Stimulated activated CD8-positive, alpha-beta memory T cell treated with anti-CD3 and anti-CD28 coated beads, Interleukin-4, amount 100 ng/mL, for 4 hours (primary cell): ENCODE measurements at places on chromosomes 11 and 22.

DNA sequence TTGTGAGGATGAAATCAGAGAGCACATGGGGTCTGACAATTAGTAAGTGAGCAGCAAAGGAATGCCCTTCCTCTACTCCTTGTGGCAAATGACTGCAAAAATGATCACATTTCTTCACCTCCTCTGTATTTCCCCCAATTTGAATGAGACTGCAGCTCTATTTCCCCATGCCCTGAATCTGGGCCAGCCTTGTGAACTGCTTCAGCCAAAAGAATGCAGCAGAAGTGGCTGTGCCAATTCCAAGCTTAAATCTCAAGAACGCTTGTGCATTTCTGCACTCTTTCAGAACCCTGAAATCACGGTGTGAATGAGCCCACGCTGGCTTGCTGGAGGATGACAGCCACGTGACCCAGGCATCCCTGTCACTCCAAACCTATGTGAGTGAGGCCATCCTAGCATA is 9.9 kb downstream of the SLC43A3 start:
- no peak for DNase-seq

DNA sequence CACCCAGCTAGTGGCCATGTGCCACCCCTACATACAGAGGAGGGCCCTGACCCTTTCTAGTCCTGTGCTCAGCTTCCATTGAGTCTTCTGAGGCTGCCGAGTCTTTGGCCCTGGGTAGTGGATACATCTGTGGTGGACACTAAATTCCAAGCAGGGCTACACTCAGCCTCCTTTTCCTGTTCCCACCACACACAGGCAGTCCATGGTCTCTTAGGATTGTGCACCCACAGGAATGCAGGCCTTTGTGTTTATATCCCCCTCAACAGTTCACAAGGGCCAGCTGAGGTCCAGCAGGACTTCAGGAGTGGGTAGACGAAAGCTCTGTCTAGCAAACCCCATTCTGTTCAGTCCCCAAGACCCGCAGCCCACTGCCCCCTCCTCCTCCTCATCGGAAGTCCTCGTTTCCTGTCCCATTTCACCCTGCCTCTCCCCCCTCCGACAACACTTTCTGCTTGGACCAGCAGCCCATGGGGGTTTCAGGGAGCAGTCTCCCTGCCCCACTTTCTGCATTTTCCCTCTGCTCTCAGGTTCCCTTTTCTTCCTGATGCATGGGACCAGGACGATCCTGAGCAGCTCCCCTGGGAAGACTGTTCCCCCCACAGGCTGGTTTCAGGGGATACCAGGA is 91.8 kb downstream of the SWAP70 start:
- no peak for DNase-seq

- no peak for DNase-seq
These were observed 320 bp upstream of the PHLDA2 start for GRCh38 chr11:2929531-2929949.

- no peak for DNase-seq
These were observed 105.5 kb upstream of the TENM4 start for GRCh38 chr11:79546351-79546750.

- DNase-seq: no peak
These were observed 82.0 kb downstream of the KIRREL3 start for GRCh38 chr11:126918556-126918955.

GRCh38 chr11:47061429-47062178 is 115.1 kb downstream of the ARFGAP2 start:
- no peak for DNase-seq

DNA sequence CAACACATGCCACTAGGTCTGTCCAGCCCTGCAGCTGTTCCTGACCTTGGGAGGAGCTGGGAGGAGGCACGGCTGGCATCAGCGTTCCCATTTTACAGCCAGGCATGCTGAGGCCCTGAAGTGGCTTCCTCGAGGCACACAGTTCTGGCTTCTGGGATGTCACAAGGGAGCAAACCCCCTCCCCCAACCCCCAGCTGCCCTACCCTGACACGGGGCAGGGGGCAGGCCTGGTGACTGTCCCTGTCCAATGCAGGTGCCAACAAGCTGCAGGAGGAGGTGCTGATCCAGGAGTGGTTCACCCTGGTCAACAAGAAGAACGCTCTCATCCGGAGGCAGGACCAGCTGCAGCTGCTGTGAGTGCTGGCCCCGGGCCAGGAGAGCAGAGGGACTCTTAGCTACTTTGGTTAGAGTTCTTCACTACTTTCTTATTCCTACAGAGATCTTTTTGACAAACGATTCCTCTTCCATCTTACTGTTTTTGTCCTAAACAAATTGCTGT is 5.3 kb downstream of the KCNK7 start:
- no peak for DNase-seq
